HFFc6 (cell line): ENCODE measurements at places on chromosomes 7 and 10.

DNA sequence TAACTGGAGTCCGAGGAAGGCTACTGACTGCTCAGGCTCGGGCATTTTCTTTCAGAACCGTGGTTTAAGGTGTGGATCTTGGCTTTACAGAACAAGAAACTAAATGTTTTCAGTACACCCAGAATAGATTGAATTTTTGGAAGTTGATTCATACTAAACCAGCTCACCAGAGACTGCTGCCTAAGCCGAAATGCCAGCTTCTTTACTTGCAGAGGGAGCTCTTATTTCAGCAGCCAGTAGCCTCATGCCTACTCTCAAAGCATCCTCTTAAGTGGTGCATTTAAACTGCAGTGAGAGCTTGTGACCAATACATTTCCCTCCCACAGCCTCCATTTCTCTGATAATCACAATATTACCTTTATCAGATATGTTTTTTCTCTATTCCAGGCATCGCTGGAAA, 615.1 kb downstream of the SUGCT start:
- H3K4me3 ChIP-seq: no peak overlapping the region; the same call in 1 of the 2 replicates
- peak; percentile 61 for DNase-seq
- H3K4me1 ChIP-seq: peaks cover 72% of the 10 kb centered on the region
- H3K36me3 ChIP-seq: peaks cover 9% of the 10 kb centered on the region; the same call in 1 of the 2 replicates
- H3K27me3 ChIP-seq: peaks cover 1% of the 10 kb centered on the region; the same call in 1 of the 2 replicates

GRCh38 chr7:149422914-149423301, 38.0 kb downstream of the ZNF777 start:
- H3K4me3 ChIP-seq: no peak overlapping the region
- no peak for DNase-seq
- no peaks in the 10 kb centered on the region for H3K36me3 ChIP-seq
- peaks cover 6% of the 10 kb centered on the region; the same call in 1 of the 2 replicates for H3K27me3 ChIP-seq
- H3K27ac ChIP-seq: no peak overlapping the region
- no peaks in the 10 kb centered on the region for H3K4me1 ChIP-seq

- no peaks in the 10 kb centered on the region for H3K36me3 ChIP-seq
- no peak overlapping the region for H3K4me3 ChIP-seq
- H3K4me1 ChIP-seq: no peaks in the 10 kb centered on the region
- DNase-seq: no peak
Observed at GRCh38 chr10:19889256-19889655, 73.0 kb downstream of the PLXDC2 start.

DNA sequence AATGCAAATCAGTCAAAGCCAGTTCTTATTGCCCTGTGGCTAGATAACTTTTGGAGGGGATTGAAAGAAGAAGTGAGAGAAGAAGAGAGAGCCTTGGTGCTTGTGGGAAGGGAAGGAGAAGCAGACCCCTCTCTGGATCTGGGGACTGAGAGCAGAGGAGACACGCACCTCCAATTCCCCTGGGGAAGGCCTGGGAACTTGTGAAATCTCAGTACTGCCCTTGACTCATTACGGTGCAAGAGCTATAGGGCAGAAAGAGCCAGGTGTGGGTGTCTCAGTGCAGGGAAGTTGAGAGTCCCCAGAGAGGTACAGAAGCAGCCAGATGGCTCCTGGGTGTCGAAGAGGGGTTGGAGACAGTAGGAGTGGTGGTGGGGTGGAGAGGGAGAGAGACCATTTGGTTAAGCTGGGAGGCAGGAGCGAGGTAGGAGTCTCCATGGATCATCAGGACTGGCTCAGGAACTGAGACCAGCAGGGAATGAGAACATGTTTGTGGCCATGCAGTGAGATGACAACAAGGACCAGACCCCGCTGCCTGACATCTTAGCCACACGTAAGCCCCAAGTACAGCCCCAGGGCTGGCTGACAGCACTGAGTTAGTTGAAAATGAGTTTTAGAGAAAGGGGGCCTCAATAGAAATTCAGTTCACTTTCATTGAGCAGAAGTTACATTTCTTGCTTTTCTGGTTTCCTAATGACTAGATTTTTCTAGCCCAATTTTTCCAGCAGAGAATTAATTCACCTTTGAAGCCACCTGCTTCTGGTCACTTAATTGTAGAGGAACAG, 238.2 kb downstream of the BUB3 start:
- H3K36me3 ChIP-seq: peaks cover 9% of the 10 kb centered on the region
- DNase-seq: no peak
- no peak overlapping the region for H3K27ac ChIP-seq
- H3K4me1 ChIP-seq: no peaks in the 10 kb centered on the region
- H3K4me3 ChIP-seq: no peak overlapping the region
- no peaks in the 10 kb centered on the region for H3K27me3 ChIP-seq

- DNase-seq: no peak
- no peaks in the 10 kb centered on the region; the same call in 1 of the 2 replicates for H3K27me3 ChIP-seq
- no peak overlapping the region for H3K27ac ChIP-seq
- no peaks in the 10 kb centered on the region; the same call in 1 of the 2 replicates for H3K36me3 ChIP-seq
Observed at GRCh38 chr7:148017126-148017525, 573.4 kb upstream of the C7orf33 start.

- H3K27me3 ChIP-seq: no peaks in the 10 kb centered on the region; the same call in none of the 2 replicates
- DNase-seq: no peak
- no peaks in the 10 kb centered on the region for H3K36me3 ChIP-seq
- H3K27ac ChIP-seq: no peak overlapping the region
- peaks cover under 1% of the 10 kb centered on the region for H3K4me1 ChIP-seq
- no peak overlapping the region for H3K4me3 ChIP-seq
Observed at GRCh38 chr10:116464257-116464656, 36.6 kb downstream of the PNLIPRP3 start.

DNA sequence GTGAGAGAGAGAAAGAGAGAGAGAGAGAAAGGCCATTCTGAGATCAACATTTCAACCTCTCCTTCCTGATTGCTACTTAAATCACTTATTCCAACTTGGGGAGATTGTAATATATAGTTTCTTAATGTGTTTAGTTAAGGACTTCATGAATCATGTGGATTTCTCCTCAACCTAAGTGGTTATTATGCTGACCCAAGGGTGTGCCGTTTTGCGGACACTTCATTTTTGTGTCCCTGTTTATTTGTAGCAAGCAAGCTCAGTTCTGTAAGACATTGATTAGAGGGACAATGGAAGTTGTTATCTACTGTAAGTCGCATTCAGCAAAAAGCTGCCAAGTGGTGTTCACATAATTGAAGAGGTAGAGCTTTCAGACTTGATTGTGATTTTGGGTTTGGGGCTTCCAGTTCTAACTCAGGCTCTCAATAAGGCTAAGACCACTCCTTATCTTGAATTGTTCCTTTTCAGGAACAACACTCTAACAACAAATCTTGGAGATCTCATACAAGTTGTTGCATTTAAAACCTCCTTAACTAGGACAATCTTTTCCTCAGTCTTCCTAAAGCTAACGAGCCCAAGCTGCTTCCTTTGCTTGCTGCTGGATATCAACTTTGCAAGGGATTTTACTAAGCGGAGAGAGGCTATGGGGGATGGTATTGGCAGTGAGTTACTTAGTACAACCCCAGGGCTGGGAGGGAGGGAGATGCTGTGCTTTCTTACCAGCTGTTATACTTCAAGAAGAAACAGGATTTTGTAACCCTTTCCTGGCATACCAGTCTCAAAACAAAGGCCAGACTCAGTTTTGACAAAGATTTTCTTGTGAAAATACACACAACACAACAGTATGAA, 19.8 kb upstream of the COL1A2 start:
- H3K27ac ChIP-seq: peak overlapping the region; percentile 92
- H3K4me1 ChIP-seq: peaks cover 76% of the 10 kb centered on the region
- no peaks in the 10 kb centered on the region for H3K27me3 ChIP-seq
- H3K4me3 ChIP-seq: peak overlapping the region; percentile 87

- no peak overlapping the region for H3K27ac ChIP-seq
- peak overlapping the region; percentile 45; the same call in 1 of the 2 replicates for H3K4me3 ChIP-seq
- no peaks in the 10 kb centered on the region for H3K36me3 ChIP-seq
- H3K27me3 ChIP-seq: no peaks in the 10 kb centered on the region
- H3K4me1 ChIP-seq: peaks cover 61% of the 10 kb centered on the region
- no peak for DNase-seq
Observed at GRCh38 chr10:117360994-117361667, 14.1 kb downstream of the PDZD8 start.

DNA sequence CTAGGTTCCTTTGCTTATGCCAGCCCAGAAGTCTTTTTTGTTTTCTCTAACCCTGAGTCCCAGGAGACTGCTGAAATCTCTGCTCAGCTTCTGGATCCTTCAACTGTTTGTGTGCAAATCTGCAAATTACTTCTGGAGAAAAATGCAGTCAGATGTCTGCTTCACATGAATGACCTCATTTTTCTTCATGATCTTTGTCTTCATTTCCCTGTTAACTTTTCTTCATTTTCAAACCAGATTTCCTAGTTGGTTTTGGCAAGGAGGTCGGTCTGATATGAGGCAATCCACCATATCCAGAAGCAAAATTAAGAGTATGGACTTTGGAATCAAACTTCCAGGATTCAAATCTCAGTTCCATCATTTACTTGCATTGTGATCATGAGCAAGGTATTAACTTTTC, 66.8 kb downstream of the ZNF503 start:
- H3K4me1 ChIP-seq: no peaks in the 10 kb centered on the region
- no peaks in the 10 kb centered on the region for H3K36me3 ChIP-seq
- H3K27me3 ChIP-seq: peaks cover 19% of the 10 kb centered on the region
- H3K27ac ChIP-seq: no peak overlapping the region
- DNase-seq: no peak

GRCh38 chr7:94170836-94171235, 166.7 kb upstream of the BET1 start:
- H3K27me3 ChIP-seq: no peaks in the 10 kb centered on the region; the same call in 1 of the 2 replicates
- no peak overlapping the region for H3K27ac ChIP-seq
- DNase-seq: no peak
- H3K4me3 ChIP-seq: no peak overlapping the region

DNA sequence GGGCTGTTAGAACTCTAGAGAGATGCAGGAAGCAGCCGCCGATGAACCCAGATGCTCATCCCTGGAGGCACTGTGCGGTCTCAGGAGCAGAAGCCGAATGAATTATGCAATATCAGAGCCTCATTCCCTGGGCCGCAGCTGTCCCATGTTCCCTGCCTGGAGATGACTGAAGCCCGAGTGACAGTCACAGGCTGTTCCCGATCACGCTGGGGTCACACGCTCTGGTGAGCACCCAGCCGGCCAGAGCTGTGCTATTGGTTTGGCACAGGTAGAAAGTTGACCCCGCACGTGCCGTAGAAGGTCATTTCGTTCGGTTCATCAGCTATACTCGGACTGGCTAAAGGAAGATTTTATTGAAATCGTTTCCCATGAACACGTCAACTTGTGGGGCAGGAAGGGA, 140.5 kb upstream of the SH2B2 start:
- H3K4me3 ChIP-seq: no peak overlapping the region
- peaks cover 5% of the 10 kb centered on the region for H3K36me3 ChIP-seq
- no peak for DNase-seq
- H3K4me1 ChIP-seq: peaks cover 8% of the 10 kb centered on the region
- H3K27ac ChIP-seq: no peak overlapping the region
- H3K27me3 ChIP-seq: peaks cover 4% of the 10 kb centered on the region

DNA sequence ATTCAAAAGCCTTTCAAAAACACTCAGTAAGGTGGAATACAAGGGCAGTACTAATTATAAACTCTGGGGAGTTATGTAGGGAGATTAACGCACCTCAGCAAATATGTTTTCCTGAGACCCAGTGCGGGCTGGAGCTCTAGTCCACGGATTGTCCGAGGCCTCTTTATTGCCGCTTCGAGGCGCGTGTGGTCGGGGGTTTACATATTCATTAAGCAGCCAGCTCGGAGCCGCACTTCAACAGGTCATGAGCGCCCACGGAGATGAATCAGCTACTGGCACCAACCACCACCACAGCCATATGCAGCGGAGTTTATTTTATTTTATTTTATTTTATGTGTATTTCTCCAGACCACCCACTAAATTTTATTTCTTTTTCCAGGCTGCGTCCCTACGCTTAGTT, 195.9 kb upstream of the ADARB2 start:
- H3K27me3 ChIP-seq: no peaks in the 10 kb centered on the region
- DNase-seq: no peak
- no peak overlapping the region for H3K4me3 ChIP-seq
- H3K27ac ChIP-seq: no peak overlapping the region
- no peaks in the 10 kb centered on the region for H3K36me3 ChIP-seq

DNA sequence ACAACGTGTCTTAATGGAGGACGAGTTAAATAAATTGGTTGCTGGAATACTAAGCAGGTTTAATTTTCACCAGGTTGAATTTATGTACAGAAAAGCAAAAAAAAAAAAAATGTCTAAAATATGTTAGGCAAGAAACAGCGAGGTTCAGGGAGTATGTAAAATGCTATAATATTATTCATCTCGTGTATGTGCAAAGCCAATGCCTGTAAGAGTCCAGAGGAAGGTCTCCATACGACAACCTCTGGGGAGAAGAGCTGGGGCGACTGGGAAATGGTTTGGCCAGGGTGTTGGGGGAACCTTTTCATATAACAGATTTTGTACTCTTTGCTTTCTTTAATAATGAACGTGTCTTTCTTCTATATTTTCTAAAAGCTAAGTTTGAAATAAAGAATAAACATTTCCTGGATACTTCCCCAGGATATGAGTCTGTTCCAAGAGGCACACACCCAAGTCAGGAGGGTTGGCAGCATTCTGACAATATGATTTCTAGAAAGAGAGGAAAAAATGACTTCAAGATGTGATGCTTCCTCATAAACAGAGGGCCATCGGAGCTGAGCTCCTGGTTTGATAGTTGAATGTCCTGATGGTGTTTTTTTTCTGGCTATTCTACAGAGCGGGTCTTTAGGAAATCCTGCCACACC, 208.6 kb upstream of the MGMT start:
- H3K4me1 ChIP-seq: no peaks in the 10 kb centered on the region
- DNase-seq: no peak
- H3K27ac ChIP-seq: no peak overlapping the region
- no peak overlapping the region for H3K4me3 ChIP-seq
- H3K36me3 ChIP-seq: peaks cover 2% of the 10 kb centered on the region; the same call in 1 of the 2 replicates

DNA sequence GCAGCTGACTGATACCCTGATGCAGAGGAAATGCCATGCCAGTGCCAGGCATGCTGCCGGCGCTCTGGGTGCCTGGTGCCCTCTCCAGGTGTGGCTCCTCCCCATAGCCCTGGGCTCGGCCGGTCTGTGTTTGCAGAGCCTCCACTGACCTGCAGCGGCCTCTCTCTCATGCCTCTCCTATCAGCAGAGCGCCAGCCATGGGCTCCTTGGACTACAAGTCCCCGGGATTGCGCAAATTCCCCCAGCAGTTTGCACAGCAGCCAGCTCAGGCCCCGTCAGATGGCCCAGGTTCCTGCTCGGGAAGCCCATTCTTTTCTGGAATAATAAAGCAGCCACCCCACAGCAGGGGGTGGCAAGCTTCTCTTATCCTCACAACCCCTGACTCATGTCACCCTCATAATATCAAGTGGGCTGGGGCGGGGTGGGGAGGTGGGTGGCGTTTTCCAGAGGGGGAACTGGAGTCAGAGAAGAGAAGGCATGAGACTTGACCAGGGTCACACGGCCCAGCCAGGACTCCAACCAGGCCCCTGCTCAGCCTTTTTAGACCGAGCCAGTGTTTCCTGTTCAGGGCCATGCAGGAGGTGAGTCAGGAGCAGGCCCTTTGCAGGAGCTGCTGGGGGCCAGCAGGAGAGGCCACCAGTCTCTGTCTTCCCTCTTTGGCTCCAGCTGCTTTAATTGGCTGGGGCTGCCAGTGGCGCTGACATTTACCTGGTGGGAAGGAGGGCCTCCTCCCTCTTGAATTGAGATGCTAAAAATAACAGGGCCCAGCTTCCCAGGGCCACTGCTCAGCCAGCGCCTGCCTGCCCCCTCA, 58.6 kb downstream of the ZMIZ1 start:
- no peaks in the 10 kb centered on the region; the same call in 1 of the 2 replicates for H3K27me3 ChIP-seq
- H3K36me3 ChIP-seq: peaks cover 30% of the 10 kb centered on the region
- H3K4me3 ChIP-seq: peak overlapping the region; percentile 49
- no peak for DNase-seq
- peaks cover 63% of the 10 kb centered on the region for H3K4me1 ChIP-seq
